ENCODE measurements at places on chromosomes 4 and X. TPM values are rescaled to one million over a fixed set of nuclear protein-coding genes. Genes with fewer than 3 reads are reported as not detected.

The TRIM75 gene
- total RNA-seq, result not detected

The PNMA5 gene
- not detected for total RNA-seq

The ITGB1BP2 gene
- total RNA-seq, result 1.00 TPM

The SMIM10L2A gene
- total RNA-seq, result 0.50 TPM

The PHOX2B gene
- not detected for total RNA-seq

The TMPRSS11F gene
- total RNA-seq, result not detected

The CCSER1 gene
- total RNA-seq, result 2.9 TPM

The RADX gene
- 5.4 TPM for total RNA-seq

The TENM3 gene
- total RNA-seq, result 5.8 TPM

The KCNIP4 gene
- total RNA-seq, result not detected
